AG04449 (cell line): ENCODE measurements at places on chromosomes 7 and 10.

GRCh38 chr10:35420827-35421552, 84.7 kb downstream of the CCNY start:
- no peak for DNase-seq

DNA sequence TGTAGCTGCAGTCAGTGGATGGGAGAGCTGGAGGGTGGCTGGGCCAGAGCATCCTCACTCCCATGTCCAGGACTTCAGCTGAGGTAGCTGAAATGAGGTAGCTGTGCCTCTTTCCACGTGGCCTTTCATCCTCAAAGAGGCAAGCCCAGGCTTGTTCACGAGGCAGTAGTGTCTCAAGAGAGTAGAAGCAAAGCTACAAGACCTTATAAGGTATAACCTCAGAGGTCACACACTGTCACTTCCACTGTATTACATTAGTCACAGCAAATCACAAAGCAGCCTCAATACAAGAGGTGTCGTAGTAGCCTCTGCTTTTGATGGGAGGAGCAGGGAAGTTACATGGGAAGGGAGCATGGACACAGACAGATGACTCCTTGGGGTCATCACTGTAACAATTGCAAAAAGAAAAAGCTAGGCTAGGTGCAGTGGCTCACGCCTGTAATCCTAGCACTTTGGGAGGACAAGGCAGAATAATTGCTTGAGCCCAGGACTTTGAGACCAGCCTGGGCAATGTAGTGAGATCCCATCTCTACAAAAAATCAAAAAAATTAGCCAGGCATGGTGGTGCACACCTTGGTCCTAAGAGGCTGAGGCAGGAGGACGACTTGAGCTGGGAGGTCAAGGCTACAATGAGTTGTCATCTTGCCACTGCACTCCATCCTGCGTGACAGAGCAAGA, 97.5 kb downstream of the SKIDA1 start:
- DNase-seq: no peak

- DNase-seq: no peak
These were observed 79.7 kb downstream of the FRMPD2 start for GRCh38 chr10:48194830-48195229.

GRCh38 chr7:3598854-3599253, 297.8 kb downstream of the SDK1 start:
- DNase-seq: no peak

DNA sequence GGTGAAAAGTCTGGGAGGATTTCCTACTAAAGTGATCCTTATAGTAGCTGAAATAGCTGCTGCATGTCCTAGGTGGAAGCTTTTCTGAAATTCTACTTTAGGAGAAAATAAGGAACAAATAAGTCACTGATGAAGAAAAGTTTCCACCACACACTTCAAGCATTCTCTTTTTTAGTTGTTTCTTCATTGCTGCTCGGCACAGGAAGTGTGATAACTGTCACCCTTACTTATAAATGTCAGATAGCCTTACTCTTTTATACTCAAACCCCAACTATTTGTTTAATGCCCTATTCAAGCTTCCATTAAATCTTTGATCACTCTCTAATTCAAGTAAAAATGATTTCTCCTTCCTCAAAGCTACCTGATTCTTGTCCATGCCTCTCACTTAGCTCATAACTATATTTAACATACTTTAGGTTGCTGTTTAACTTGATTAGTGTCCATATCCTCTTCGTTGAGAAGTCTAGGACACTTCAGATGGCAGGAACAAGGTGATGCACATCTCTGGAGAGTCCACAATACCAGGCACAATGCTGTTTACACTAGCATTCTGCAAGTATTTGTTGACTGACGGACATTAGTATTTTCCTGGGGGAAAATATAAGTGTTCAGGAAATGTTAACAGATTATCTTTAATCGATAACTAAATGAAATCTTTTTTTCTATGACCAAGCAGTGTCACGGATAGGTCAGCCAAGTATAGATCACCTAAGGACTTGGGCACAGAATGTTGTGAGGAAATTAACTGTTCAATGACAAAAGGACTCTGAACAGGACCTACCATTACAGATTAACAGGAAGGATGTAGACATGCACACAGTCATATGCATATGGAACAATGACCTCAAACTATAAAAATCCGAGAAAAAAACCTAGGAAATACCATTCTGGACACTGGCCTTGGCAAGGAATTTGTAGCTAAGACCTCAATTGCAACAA, 67.4 kb downstream of the ZNF438 start:
- no peak for DNase-seq

- no peak for DNase-seq
These were observed 2.7 kb downstream of the GET4 start for GRCh38 chr7:879093-879492.

- DNase-seq: no peak
These were observed 168.9 kb upstream of the PHF14 start for GRCh38 chr7:10804770-10805169.

DNA sequence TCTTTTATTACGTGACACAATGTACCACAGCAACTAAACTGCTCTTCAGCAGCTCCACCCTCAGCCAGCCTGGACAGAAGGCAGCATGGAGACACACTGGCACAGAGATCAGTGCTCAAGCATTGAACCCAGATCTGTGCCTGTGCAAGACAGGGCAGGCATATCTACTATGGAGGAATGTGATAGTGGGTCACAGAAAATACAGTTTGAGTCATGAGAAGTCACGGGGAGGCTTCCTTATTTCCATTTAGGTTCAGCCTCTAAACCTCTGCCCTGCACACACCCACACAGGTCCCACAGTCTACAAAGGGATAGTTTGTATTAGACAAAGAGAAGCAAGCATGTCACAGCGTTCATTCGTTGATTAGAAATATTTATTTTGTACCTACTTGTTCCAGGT, 187.4 kb upstream of the AGR3 start:
- DNase-seq: no peak

- DNase-seq: no peak
These were observed 166.5 kb downstream of the LSM5 start for GRCh38 chr7:32323712-32324111.

- DNase-seq: no peak
These were observed 23.6 kb upstream of the PDLIM1 start for GRCh38 chr10:95314192-95314918.

GRCh38 chr10:87952612-87953011, 89.2 kb downstream of the PTEN start:
- DNase-seq: no peak

- DNase-seq: peak; percentile 24
These were observed 124.4 kb downstream of the AMPH start for GRCh38 chr7:38506756-38507155.

- no peak for DNase-seq
These were observed 4.4 kb upstream of the ARID5B start for GRCh38 chr10:61896854-61897661.

DNA sequence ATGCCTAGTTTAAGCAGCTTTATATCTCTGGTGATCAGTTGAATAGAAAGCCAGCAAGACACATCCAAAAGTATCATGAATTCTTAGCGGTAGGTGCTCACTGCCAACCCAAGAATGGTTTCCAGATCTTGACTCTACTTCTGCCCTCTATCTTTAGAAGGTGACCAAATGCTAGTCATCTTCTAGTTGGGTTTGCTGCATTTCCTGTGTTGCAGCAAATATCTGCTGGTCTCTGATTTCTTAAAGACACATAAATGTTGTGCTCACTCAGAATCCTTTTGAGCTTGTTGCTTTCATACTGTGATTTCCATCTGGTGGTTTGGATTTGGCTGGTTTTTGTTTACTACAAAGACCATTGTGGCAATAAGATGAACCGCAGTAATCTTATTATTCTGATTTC, 2.2 kb downstream of the CDC123 start:
- no peak for DNase-seq
